ELR (cell line): ENCODE measurements at places on chromosomes 16 and 17.

- DNase-seq = no peak
Measured at GRCh38 chr16:68512183-68512582, 26.9 kb upstream of the ZFP90 start.

- DNase-seq = no peak
Measured at GRCh38 chr17:2751491-2751890, 2.0 kb upstream of the CCDC92B start.

- DNase-seq = no peak
Measured at GRCh38 chr17:78952706-78953105, 27.0 kb downstream of the LGALS3BP start.

- no peak for DNase-seq
Measured at GRCh38 chr17:499951-500461, 147.4 kb upstream of the RPH3AL start.
